ENCODE measurements at places on chromosomes 11 and 22. TPM values are rescaled to one million over a fixed set of nuclear protein-coding genes. Genes with fewer than 3 reads are reported as not detected.

The TNNT3 gene
- total RNA-seq = 5.1 TPM

The C11orf16 gene
- total RNA-seq = not detected

The ELFN2 gene
- total RNA-seq = under 0.01 TPM

The TEAD1 gene
- total RNA-seq = not detected

The PRG3 gene
- not detected for total RNA-seq

The ART5 gene
- not detected for total RNA-seq

The E2F8 gene
- 0.10 TPM for total RNA-seq

The POU2AF1 gene
- 3.4 TPM for total RNA-seq

The CCDC82 gene
- 42.2 TPM for total RNA-seq

The PDE3B gene
- 149 TPM for total RNA-seq

The NOX4 gene
- not detected for total RNA-seq

The VPREB3 gene
- 0.42 TPM for total RNA-seq

The NLRP14 gene
- total RNA-seq = under 0.01 TPM

The OR8B2 gene
- not detected for total RNA-seq

The CNTF gene
- 7.8 TPM for total RNA-seq

The BTG4 gene
- not detected for total RNA-seq

The KCNJ4 gene
- not detected for total RNA-seq

The LIF gene
- total RNA-seq = 4.2 TPM

The AMOTL1 gene
- total RNA-seq = 0.94 TPM

The CNTN5 gene
- not detected for total RNA-seq

The PTDSS2 gene
- 8.8 TPM for total RNA-seq

The DDTL gene
- 3.8 TPM for total RNA-seq

The GRM5 gene
- total RNA-seq = not detected

The RPS19BP1 gene
- total RNA-seq = 49.2 TPM

The KCNQ1OT1 gene
- total RNA-seq = 0.31 TPM

The ATG16L2 gene
- total RNA-seq = 34.4 TPM

The GRAMD1B gene
- total RNA-seq = 7.1 TPM

The OR2D2 gene
- 0.10 TPM for total RNA-seq

The CRACR2B gene
- total RNA-seq = 0.84 TPM

The PATE2 gene
- total RNA-seq = not detected

The CTSW gene
- 130 TPM for total RNA-seq

The CARD18 gene
- not detected for total RNA-seq

The CLP1 gene
- 53.4 TPM for total RNA-seq

The KRTAP5-2 gene
- total RNA-seq = not detected

The KRTAP5-9 gene
- total RNA-seq = not detected

Measured in mononuclear cell (primary cell).